Activated CD4-positive, CD25-positive, alpha-beta regulatory T cell treated with anti-CD3 and anti-CD28 coated beads, Interleukin-2, amount 50 U/mL, for 72 hours (primary cell): ENCODE measurements at places on chromosomes 4 and X.

- no peak for DNase-seq
Measured at GRCh38 chr4:8355864-8356565, 84.5 kb downstream of the ACOX3 start.

- DNase-seq, result no peak
Measured at GRCh38 chr4:66688674-66689073, 856.6 kb downstream of the CENPC start.

DNA sequence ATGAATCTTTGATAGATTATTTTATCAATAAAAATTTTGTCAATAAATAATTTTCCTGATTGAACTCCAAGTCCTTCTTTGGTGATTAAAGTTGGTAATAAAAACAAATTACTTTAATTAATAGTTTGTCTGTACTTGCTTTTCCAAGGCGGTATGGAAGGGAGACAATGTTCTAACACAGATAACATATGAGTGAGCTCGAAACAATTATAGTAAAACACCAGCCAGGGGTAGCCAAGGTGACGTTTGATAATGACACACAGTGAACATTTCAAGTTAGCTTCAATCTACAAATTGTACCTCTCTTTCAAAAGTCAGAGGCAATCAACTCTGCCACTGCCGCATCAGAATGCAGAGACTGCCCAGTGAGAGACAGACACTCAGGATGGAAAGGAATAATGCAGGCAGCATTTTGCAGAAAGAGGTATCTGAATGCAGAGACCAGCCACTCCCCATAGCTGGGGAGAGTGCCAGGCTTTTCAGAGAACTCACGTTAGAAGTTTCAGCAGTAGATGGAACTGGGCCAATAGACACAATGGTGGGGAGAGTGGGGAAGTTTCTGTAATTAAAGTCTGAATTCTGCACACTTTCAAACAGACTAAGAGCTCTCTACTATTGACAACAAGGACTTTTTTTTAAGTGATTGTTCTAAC is 18.1 kb upstream of the ATOH1 start:
- DNase-seq, result no peak

- DNase-seq, result no peak
Measured at GRCh38 chr4:8287343-8288280, 18.1 kb downstream of the HTRA3 start.

- DNase-seq, result no peak
Measured at GRCh38 chrX:66110112-66110511, 53.9 kb upstream of the HEPH start.

- DNase-seq, result no peak
Measured at GRCh38 chr4:55348466-55348865, 2.4 kb downstream of the SRD5A3 start.

GRCh38 chr4:176872461-176872860 is 79.7 kb upstream of the VEGFC start:
- no peak for DNase-seq

GRCh38 chr4:139839403-139840031 is 173.9 kb downstream of the MGST2 start:
- DNase-seq, result no peak

DNA sequence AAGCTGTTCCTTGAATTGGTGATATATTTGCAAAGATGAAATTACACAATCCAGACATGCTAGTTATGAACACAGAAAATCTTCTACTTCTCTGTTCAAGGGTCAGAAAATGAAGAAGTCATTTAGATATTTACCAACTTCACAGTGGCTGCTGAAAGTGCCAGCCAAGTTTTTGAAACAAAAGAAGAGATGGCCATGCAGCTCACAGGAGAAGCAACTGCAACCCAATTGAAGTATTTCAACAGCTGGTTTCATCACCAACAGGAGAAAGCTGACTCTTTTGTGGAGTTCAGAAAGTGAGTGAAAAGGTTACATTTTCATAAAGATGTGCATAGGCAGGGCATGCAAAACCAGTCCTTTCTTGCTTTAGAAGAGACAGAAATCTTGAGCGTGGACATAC is 70.1 kb upstream of the LSM6 start:
- DNase-seq, result no peak

DNA sequence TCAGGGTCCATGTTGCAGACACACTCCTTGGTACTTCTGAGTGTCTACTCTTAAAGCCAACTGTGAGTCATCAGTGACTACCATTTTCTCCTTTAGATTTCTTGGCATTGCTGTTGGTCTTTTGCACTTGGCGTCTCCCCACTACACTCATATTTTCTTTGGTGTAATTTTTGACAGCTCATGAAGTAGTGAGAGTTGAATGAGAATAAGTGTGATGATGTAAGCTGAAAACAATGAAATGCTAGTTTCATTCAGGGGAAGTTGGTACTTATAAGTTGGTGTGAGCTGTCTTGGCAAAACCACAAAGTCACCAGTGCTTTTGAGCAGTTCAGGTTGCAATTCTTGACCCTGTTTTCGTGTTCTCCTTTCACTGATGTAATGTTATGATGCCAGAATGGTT is 142.9 kb upstream of the ARX start:
- no peak for DNase-seq

GRCh38 chrX:150508451-150509367 is 59.7 kb upstream of the MTM1 start:
- no peak for DNase-seq

DNA sequence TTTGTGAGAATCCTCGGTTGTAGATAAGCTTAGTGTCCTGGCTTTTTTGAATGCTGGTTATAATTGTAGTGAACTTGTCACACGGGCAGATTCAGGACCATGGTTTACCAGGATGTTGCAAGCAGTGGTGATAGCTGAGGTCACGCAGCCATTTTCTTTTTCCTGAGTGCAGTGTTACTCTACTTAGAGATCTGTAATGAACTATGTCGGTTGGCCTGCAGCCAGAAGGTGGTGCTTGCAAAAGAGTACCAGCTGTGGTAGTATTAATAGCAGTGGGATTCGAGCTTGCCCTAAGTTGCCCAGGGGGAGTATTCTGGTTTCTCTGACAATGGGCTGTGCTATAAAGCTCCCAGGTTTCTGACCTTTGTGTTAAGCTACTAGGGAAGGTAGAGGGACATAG is 368.9 kb downstream of the SLITRK2 start:
- no peak for DNase-seq

GRCh38 chrX:56797574-56798338 is 68.7 kb downstream of the NBDY start:
- no peak for DNase-seq

- DNase-seq, result no peak
Measured at GRCh38 chrX:103797691-103798090, 21.1 kb downstream of the PLP1 start.

- no peak for DNase-seq
Measured at GRCh38 chr4:103405415-103405814, 207.3 kb upstream of the CENPE start.

DNA sequence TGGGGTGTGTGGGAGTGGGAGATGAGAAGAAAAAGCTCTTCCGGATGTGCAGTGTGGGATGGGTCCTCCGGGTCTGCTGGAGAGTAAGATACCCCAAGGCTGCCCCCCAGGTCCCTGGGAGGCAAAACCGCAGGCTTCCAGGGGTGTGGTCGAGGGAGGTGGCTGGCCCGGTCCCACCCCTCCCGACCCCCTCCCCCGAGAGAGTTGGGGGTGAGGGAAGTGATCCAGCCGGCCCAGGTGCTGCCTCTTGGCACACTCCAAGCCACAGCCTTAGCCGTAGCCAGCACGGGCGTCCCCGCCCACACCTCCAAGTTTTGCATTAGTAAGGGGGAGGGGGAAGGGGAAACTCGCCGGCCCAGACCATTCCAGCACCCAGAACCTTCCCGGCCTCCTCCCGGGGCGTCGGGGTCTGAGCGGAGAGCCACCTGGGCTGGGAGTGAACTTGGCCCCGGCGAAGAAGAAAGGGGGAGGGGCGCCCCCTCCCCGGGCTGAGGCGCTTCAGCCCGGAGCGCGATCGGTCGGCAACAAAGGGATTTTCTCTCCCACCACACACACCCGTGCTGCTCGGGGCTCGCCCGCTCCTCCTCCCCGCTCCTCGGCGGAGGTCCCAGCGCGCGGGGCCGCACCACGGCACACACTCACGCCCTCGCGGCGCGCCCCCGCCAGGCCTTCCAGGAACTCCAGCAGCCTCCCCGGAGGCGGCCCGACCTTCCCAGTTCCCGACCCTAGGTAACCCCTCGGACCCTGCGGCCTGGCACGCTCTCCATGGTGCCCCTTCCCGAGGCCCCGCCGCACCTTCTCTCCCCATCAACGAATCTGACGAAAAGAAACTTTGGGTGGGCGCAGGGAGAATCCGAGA is 14.4 kb downstream of the BCOR start:
- DNase-seq, result no peak

DNA sequence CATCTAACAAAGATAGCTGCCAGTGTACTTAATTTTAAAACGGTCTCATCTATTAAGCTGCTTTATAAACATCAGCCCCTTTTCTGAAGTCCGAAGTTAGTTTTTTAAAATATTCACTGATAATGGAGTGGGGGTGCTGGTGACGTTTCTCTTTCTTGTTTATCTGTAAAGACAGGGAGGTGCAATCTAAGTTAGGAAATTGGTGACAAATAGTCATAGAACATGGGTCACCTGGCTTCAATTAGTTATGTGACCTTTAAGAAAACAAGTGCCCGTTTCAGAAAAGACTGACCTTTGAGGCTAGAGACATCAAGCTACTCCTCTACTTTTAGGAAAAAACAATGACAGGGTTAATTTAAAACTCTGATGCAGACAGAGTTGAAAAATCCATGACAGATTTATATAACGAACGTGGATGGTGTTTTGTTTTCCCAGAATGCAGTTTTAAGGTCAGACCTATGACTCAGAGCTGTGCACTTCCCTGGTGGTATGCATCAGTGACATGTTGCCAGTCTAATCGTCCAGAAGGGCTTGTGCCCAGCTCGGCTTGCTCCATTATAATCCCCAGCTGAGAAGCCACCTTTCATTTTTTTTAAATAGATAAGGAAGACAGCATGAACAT is 38.2 kb downstream of the FHL1 start:
- DNase-seq, result no peak

GRCh38 chr4:29142708-29143107 is 1577.5 kb upstream of the PCDH7 start:
- no peak for DNase-seq

GRCh38 chrX:39308126-39308525 is 506.9 kb downstream of the MID1IP1 start:
- no peak for DNase-seq

GRCh38 chr4:75729836-75730235 is 5.5 kb downstream of the USO1 start:
- no peak for DNase-seq

- DNase-seq, result no peak
Measured at GRCh38 chr4:43898836-43899235, 549.8 kb downstream of the KCTD8 start.

GRCh38 chr4:14812101-14812500 is 190.2 kb upstream of the CPEB2 start:
- no peak for DNase-seq

GRCh38 chr4:188400451-188400850 is 261.2 kb downstream of the TRIML1 start:
- DNase-seq, result no peak

GRCh38 chr4:159639671-159640323 is 536.9 kb downstream of the RAPGEF2 start:
- DNase-seq, result no peak

- DNase-seq, result no peak
Measured at GRCh38 chr4:72663828-72664227, 94.8 kb upstream of the ADAMTS3 start.

- no peak for DNase-seq
Measured at GRCh38 chrX:132452911-132453550, 35.8 kb downstream of the MBNL3 start.

- no peak for DNase-seq
Measured at GRCh38 chr4:6095897-6096296, 77.7 kb upstream of the C4orf50 start.

GRCh38 chr4:83405844-83406816 is 49.5 kb downstream of the HELQ start:
- DNase-seq, result no peak

DNA sequence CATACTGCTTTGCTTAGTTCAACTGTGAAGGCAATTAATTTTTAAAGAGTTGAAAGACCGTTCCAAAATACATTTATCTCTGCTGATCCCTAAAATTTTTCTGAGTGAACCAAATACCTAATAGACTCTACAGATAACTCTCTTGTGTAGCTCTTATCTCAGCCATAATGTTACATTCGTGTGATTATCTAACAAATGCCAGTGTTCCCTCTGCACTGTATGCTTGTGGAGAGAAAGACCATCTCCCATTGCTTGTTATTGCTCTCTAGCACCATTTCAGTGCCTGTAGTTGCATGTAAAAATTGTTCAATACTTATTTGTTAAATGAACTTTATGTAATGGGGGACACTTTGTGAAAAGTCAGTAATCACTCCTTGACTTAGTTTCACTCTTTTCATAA is 81.3 kb upstream of the ATOH1 start:
- DNase-seq, result no peak

DNA sequence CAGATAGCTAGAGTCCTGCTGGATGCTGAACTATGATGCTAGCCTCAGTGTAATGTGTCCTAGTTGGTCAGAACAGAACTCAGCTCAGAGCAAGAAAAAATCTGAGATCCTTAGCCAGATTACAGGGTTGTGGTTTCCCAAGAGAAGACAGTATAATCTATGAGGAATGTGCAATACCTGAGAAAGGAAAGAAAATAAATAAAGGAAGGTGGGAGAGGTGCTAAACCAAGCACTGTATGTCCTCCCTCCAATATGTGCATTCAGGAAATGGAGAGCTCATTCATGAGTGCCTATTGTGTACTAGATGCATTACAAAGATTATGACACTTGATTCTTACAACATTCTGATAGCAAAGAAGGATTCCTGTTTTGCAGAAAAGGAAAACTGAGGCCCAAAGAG is 7.5 kb downstream of the USP26 start:
- DNase-seq, result no peak

- DNase-seq, result no peak
Measured at GRCh38 chr4:180398564-180398963, 1844.6 kb upstream of the TENM3 start.

GRCh38 chrX:76921176-76921575 is 493.7 kb downstream of the MAGEE1 start:
- no peak for DNase-seq

DNA sequence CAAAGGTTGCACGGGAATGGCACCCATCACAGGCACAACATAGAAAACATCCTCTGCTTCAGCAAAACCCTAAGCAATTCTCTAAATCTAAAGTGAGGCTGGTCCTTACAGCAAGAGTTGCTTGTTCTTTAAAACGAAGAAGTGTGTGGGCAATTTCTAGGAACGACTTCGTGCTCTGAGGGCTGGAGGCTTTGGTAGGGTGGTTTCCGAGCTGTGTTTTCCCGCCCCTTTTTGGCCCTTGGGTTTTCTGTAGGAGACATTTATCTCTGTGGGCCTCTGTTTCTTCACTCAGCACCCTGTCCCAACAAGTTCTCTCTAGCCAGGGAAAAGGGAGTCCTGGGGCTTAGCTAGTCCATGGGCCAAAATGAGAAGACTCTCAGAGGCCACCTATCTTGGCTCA is 84.2 kb downstream of the SLC2A9 start:
- DNase-seq, result no peak
